ENCODE measurements at places on chromosomes 13 and 19.

GRCh38 chr19:54792814-54793213, 10.6 kb upstream of the KIR2DL4 start:
- no peak for DNase-seq

GRCh38 chr13:22915442-22916082, 265.2 kb upstream of the SGCG start:
- no peak for DNase-seq

DNA sequence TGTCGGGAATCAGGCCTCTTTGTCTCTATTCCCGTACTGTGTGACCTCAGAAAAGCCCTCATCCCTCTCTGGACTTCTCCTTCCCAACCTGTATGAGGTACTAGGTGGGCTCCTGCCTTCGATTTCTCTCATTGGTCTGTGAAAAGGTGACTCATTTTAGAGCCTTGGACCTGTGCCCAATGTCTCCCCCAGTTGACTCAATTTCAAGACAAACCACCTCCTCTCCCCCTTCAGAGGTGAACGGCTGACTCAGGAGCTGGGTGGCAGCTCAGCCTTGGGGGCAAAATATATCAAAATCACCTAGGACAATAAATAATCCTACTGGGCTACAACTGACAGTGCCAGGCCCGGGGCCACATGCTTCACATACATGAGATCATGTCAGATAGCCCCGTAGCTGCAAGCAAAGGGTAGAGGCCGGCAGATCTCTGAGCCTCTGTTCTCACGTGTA, 630 bp downstream of the COQ8B start:
- no peak for DNase-seq

DNA sequence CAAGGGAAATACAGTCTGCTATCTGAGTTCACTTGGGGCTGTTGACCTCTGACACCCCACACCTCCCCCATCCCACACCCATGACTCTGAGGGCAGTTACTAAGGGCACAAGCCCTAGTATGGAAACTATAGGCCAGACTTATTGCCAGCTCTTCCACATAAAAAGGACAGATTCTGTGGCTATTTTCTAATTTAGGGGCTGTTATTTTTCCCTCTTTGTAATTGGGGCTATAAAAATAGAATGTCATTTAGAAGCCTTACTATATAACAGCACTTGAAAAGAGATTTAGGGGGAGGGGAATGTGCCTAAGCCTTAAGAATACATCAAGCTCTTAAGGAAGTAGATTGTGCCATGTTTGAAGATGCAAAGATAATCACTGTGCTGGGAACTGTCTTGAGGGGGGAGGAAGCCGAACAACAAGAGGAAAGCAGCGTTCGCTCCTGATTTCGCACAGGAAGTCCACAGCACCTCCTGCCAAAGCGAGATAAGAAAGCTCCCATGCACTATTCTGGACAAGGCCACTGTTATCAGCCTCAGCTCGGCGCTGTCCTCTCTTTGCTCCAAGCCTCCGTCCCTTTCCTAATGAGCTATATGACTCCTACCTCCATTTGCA, 86.6 kb downstream of the FLT1 start:
- DNase-seq: no peak

DNA sequence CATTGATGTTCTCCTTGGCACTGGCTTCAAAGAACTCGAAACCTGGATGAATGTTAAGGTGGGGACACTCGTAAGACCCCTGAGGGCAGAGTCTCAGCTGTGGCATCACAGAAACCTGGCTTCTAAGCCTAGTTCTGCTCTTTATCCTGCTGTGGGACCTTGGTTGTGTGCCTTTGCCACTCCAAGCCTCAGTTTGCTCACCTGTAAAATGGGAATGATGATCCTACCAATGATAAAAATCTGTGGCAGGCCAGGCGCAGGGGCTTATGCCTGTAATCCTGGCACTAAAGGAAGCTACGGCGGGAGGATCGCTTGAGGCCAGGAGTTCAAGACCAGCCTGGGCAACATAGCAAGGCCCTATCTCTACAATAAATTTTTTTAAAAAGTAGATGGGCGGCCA, 13.9 kb downstream of the RAB3D start:
- DNase-seq: no peak

- DNase-seq: no peak
Observed at GRCh38 chr13:50116430-50116973, 101.3 kb downstream of the KCNRG start.

GRCh38 chr13:76813000-76813691, 73.1 kb downstream of the KCTD12 start:
- no peak for DNase-seq

DNA sequence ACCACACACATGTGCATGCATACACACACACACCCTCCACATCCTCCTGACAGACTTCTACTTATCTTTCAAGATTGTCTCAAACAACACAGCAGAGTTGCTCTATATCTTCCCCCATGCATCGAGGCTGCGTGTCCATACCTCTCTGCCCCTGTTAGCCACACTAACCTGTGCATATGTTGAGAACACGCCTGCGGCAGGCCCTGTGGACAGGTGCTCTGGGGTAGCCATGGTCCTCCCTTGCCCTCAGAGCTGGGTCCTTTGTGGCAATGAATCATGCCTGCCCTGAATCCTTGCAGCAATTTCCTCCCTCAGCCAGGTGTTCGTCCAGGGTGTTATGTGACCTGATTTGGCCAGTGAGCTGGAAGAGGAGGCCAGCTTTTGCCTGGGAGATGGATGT, 213.3 kb downstream of the KATNAL1 start:
- DNase-seq: no peak

All from NCI-H1048 (cell line).